ENCODE measurements at places on chromosomes 1 and 21. TPM values are rescaled to one million over a fixed set of nuclear protein-coding genes. Genes with fewer than 3 reads are reported as not detected.

The SPTA1 gene
- total RNA-seq: not detected

The TLCD4 gene
- 0.32 TPM for total RNA-seq

GRCh38 chr1:216425577-216425976, 2.3 kb upstream of the USH2A start:
- no peak for ATAC-seq

- ATAC-seq: no peak
These were observed 2.8 kb downstream of the KIAA1614 start for GRCh38 chr1:180915426-180915965.

DNA sequence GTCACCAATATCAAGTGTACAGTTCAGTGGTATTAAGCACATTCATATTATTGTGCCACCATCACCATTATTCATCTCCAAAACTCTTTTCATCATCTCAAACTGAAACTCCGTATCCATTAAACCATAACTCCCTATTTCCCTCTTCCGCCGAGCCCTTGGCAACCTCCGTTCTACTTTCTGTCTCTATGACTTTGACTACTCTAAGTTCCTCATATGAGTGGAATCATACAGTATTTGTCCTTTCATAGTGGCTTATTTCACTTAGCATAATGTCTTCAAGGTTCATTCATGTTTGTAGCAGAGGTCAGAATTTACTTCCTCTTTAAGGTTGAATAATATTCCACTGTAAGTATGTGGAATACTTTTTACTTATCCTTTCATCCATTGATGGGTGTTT, 21.7 kb downstream of the SELP start:
- ATAC-seq: no peak

GRCh38 chr1:221157026-221157761, 278.0 kb downstream of the HLX start:
- ATAC-seq: peak; percentile 48

The SLC25A33 gene
- 3.6 TPM for total RNA-seq

DNA sequence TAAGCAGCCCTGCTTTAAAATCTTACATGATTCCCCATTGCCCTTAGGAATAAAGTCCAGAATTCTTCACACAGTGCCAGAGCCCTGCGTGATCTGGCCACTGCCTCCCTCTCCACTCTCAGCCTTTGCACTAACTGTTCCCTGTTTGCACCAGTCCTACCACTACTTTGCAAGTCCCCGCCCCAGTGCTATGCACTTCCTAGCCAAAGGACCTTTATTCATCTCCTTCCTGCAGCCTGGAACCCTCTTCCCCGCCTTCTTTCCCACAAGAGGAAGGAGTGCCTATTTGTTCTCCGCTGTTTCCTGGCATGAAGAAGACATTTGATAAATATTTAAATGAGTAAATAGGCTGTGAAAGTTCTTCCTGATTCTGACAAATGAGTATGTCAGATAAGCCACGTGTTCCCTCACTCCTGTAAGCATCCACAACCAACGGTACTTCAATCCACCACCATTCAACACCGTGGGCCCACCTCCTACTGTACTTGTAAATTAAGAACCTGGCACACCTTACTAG, 23.9 kb downstream of the CAPN8 start:
- ATAC-seq: no peak

The PIGC gene
- 11.7 TPM for total RNA-seq

DNA sequence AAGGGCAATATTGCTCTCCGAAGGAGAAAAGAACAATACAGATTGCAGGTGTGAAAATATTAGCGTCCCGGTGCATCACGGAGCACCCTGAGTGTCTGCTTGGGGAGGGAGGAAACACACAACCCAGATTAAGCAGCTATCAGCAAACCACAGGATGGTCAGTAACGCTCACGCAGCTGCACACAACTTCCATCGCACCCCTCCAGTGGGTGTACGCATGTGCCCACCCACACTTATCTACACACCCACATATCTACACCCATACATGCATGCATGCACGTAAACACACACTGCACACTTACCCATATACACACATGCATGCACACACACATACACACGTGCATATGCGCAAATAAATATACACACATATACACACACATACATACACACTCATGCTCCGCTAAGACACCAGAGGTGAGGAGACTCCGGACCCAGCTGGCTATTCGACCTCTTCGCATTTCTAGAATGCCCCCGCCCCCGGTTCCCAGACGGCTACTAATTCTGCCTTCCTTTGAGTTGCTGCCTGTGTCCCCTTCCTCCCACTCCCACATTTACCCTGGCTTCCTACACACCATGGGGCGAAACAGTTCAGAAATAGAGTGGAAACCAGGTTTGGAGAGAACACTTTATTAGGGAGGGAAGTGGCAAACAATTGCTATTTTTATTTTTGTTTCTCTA, 26.2 kb downstream of the ITPKB start:
- no peak for ATAC-seq

The PIGR gene
- total RNA-seq: 35.4 TPM

DNA sequence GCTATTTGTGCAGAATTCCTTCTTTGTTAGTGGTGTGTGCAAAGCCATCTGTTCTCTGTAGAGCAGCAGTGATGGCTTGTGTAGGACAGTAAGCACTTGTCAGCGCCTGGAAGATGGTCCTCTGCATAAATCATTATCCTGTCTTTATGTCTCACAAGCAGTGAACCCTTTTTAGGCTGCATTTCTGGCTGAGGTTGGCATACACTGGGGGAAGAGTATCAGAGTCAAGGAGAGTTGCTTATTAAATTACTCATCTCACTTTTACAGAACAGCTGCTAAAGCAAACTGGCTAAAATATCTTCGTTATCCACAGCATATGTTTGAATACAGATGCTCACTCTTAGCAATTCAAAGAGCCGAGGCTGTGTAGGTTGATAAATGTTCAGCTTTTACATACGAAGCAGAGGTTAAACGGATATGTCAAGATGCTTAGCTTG, 54.6 kb upstream of the NCAM2 start:
- ATAC-seq: no peak

The PRSS38 gene
- total RNA-seq: not detected

The FCRL4 gene
- total RNA-seq: 0.04 TPM

GRCh38 chr1:32716312-32717148, 14.0 kb upstream of the SYNC start:
- ATAC-seq: peak; percentile 91

The SEMA6C gene
- 0.88 TPM for total RNA-seq

GRCh38 chr1:106439475-106439874, 617.0 kb upstream of the PRMT6 start:
- no peak for ATAC-seq

- no peak for ATAC-seq
These were observed 283.8 kb downstream of the TPR start for GRCh38 chr1:186091222-186091720.

DNA sequence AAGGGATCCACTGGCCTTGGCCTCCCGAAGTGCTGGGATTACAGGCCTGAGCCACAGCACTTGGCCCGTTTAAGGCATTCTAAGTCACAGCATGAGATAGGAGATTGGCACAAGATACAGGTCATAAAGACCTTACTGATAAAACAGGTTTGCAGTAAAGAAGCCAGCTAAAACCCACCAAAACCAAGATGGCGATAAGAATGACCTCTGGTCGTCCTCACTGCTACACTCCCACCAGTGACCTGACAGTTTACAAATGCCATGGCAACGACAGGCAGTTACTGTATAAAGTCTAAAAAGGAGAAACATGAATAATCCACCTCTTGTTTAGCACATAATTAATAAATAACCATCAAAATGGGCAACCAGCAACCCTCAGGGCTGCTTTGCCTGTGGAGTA, 33.3 kb upstream of the RCC2 start:
- ATAC-seq: no peak

DNA sequence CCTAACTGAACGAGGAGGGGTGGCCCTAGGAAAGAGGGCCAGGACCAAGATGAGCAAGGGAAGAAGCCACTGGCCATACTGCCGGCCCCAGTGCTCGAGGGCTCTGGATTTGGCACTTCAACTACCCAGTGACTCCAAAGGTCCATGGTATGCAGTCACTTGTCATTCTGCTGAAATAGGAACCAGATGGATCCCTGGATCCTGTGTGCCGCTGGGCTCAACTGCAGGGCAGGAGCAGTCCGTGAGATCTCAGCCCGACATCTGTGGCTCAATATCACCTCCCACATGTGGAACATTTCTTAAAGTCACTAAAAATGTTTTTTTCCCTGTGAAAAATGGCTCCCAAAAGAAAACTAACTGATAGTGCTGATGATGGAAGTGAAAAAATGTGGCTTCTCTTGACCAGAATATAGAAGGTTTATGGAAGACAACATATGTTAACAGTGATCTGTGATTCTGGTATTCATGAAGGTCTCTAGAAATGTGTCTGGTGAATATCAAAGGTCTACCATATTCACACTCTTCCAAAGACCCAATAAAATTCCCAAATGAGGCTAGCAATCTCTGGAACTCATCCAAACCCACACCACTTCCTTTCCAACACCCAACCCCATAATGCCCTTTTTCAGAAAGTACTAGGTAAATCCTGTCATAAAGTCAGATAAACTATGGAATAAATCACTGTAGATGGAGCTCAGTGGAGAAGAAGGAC, 24.1 kb downstream of the PAFAH2 start:
- ATAC-seq: no peak

All from esophagus mucosa (tissue), 1 donor.